ENCODE measurements at places on chromosomes 2 and 18.

DNA sequence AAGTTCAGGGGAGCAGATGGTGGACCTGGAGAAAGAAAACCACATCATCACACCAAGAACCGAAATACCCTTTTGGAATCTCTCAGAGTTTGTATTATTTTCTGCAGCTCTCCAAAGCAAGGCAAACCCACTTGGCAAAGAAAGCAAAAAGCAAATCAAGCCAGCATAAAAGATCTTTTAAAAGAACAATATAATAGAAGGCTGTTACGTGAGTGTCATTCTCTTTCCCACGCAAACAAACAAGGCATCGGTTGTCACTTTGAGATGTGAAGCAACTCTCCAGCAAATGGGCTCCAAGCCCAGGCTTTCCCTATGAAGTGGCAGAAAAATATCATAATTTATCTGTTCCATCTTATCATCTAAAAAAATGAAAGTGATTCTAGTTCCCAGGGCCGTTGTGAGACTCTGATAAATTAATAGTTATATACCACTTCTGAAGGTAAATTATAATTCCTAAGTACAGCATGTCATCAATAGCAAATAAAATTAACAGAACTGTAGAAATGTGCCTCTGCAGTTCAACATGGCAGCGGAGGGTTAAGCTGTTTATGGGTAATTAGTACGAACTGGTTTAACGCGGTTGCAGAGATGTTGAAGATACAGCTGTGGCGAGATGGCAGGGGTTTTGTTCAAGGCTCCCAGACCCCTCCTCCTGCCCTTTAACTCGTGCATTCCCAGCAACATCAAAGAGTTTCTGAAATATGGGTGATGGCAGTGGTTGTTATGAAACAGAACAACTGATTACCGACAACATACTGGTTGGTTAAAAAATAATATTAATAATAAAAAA lies 89.2 kb downstream of the EPHA4 start:
- no peak for DNase-seq

- peak; percentile 46 for DNase-seq
Measured at GRCh38 chr18:9094307-9095226, 7.9 kb upstream of the NDUFV2 start.

DNA sequence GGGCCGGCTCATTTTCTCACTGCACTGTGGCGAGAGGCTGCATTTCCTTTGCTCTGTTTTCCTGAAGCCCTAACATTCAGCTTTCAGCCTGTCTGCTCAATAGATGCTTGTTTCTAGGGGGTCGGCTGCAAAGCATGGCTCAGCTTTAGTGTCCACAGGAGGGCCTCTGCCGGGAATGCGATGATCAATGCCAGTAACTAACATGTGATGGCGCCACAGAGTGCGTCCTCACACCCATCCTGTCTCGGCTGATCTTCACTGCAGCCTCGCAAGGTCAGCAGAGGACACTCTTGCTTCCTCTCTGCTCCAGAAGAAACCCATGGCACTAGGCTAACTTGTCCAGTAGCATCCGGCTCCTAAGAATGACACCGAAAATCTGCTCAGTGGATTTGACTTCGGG lies 156.4 kb upstream of the PXDN start:
- no peak for DNase-seq

- DNase-seq: no peak
Measured at GRCh38 chr2:25700221-25700660, 26.9 kb upstream of the DTNB start.

- DNase-seq: no peak
Measured at GRCh38 chr2:101630224-101630949, 67.1 kb upstream of the MAP4K4 start.

GRCh38 chr2:119879502-119879901 lies 119.8 kb downstream of the PTPN4 start:
- no peak for DNase-seq

- no peak for DNase-seq
Measured at GRCh38 chr2:193272011-193272410, 1077.3 kb upstream of the TMEFF2 start.

DNA sequence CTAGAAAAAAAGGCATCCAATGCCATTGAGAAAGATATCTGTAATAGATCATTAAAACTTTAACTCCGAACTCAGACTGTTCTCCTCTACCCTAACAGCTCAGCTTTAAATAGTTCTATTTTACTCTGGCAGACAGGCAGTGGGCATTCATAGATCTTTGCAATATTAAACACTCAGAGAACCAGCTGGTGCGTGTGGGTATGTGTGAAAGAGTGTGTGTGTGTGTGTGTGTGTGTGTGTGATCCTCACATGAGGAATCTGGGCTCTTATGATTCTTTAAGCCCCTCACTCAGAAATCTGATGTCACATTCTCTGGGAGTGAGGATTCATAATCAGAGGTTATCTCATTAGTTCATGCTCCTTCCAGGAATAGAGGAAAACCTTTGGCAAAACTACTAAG lies 144.3 kb downstream of the KCNH7 start:
- no peak for DNase-seq

DNA sequence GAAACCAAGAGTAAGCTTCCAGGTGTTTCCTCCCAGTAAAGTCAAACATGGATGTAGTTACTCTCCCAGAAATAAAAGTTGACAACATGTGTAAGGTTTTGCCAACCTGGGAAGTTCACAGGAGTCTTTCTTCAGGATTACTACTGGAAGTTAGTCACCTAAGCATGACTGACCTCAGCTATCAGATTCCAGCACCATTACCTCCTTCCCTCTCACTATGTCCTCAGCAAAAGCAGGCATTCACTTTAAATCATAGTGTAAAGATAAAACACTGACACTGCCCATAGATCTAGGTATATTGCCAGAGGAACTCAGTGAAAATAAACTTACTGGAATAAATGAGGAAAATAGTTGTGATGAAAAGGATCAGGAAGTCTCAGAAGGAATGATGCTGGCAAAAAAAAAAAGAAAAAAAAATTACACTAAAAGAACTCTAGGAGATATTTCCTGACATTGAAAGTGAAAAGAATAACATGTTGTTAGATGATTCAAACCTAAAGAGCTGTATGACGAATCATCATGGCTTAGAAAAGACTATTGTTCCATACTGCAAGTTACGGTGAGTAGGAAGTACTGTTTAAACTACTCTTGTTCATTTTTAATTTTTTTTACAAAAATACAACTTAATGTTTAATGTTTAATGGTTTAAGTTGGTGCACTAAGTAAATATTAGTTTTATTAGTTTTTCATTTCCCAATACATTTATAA lies 484.5 kb upstream of the ZNF804A start:
- DNase-seq: no peak

GRCh38 chr18:9418047-9418690 lies 57.1 kb upstream of the RALBP1 start:
- DNase-seq: no peak

GRCh38 chr2:39247512-39248043 lies 3.8 kb upstream of the CDKL4 start:
- no peak for DNase-seq

DNA sequence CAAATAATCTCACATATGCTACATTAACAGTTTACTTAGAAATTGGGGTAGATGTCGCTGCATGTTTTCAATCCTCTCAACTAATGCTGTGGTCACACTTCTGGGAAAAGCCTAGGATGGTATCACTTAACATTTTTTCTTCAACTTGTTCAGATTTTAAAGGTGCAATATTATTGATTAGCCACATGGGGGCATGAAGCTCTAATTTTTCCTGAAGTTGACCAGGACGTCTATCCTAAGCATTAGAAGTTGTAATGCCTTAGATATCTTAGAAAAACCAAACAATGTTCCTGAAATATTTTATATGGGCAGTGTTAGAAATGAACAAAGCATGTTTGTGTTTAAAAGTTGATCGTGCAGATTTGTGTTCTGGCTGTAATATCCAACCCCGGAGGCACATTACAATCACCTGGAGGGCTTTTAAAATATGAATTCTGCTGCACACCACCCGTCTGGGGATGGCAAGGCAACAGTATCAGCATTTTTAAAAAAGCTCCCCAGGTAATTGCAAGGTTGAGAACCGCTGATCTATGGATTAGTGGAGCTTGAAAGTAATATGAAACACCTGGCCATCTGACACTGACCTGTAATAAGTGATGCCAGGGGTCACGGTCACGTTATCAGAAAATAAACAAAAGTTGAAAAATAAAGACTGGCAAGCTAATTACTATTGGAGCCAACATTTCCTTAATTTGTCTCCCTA lies 100.5 kb upstream of the LMAN1 start:
- no peak for DNase-seq

DNA sequence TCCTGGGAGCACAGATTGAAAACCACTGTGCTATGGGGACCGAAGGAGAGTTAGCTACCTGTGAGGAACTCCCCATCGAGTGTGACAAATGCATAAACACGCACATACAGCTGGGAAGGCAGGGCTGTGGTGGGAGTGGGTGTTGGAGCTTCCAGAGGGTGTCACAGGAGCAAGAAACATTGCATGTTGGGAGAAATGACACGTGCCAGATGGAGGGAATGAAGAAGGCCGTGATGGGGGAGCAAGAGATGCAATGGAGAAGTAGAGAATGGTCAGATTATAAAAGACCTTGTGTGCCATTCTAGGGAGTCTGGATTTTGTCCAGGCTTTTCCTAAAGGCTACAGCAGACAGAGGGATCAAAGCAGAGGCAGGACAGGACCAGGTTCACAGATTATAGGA lies 91.1 kb upstream of the NDUFV2 start:
- DNase-seq: no peak

DNA sequence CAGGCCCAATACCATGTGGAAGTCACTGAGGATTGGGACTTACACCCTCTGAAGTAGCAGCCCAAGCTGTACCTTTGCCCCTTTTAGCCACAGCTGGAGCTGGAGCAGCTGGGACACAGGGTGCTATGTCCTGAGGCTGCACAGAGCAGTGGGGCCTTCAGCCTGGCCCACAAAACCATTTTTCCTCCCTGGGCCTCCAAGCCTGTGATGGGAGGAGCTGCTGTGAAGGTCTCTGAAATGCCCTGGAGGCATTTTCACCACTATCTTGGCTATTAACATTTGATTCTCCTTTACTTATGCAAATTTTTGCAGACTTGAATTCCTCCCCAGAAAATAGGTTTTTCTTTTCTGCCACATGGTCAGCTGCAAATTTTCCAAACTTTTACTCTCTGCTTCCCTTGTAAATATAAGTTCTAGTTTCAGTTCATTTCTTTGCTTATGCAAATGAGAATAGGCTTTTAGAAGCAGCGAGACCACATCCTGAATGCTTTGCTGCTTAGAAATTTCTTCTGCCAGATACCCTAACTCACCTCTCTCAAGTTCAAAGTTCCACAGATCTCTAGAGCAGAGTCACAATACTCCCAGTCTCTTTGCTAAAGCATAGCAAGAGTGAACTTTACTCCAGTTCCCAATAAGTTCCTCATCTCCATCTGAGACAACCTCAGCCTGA lies 213.8 kb upstream of the MGAT5 start:
- no peak for DNase-seq

GRCh38 chr2:119085613-119086012 lies 72.9 kb downstream of the C1QL2 start:
- no peak for DNase-seq
